ENCODE measurements at places on chromosomes 1 and 21.

DNA sequence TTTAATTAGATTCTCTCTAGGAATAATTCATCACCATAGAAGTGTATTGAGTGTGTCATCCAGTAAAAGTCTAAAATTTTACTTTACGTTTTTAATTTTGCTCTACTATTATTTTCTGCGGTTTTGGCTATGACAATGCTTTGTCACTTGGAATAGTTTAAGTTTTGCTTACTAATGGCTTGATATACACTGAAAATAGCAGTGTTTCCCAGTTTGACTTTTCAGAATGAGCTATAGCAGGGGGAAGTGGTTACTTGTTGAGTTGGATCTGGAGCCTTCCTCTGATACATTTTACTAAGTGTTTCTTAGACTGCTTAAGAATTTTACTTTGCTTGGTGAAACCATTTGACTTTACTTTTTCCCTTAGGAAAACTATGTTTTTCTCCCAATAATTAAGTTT, 5.0 kb downstream of the DNAJC16 start:
- DNase-seq, result no peak

- no peak for DNase-seq
Measured at GRCh38 chr1:11768821-11769220, 6.8 kb downstream of the C1orf167 start.

- no peak for DNase-seq
Measured at GRCh38 chr1:217026531-217026930, 303.3 kb upstream of the ESRRG start.

DNA sequence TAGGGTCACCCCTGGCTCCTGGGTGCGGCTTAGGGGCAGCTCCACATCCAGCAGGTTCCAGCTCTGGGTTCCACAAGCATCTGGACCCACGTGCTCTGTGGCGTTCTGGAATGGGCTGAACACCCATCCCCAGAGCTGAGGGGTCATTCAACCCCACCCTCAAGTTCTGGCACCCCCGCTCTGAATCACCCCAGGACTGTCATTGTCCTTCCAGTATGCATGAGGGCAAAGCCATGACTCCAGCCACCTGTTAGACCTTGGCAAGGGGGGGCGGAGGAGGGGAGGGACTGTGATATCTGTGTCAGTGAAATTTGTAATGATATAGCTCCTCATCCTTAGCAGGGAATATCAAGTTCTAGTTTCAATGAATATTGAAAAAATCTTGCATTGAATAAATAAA, 12.3 kb downstream of the INSRR start:
- no peak for DNase-seq

DNA sequence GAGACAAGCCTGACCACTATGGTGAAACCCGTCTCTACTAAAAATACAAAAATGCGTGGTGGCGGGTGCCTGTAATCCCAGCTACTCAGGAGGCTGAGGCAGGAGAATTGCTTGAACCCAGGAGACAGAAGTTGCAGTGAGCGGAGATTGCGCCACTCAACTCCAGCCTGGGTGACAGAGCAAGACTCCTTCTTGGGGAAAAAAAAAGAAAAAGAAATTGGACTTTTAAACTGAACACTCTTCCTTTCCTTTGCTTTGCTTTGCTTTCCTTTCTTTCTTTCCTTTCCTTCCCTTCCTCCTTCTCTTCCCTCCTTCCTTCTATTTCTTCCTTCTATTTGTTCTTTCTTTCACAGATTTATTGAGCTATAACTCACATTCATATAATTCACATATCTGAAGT, 43.3 kb upstream of the PUM1 start:
- no peak for DNase-seq

- no peak for DNase-seq
Measured at GRCh38 chr1:166129006-166129405, 37.8 kb downstream of the FAM78B start.

DNA sequence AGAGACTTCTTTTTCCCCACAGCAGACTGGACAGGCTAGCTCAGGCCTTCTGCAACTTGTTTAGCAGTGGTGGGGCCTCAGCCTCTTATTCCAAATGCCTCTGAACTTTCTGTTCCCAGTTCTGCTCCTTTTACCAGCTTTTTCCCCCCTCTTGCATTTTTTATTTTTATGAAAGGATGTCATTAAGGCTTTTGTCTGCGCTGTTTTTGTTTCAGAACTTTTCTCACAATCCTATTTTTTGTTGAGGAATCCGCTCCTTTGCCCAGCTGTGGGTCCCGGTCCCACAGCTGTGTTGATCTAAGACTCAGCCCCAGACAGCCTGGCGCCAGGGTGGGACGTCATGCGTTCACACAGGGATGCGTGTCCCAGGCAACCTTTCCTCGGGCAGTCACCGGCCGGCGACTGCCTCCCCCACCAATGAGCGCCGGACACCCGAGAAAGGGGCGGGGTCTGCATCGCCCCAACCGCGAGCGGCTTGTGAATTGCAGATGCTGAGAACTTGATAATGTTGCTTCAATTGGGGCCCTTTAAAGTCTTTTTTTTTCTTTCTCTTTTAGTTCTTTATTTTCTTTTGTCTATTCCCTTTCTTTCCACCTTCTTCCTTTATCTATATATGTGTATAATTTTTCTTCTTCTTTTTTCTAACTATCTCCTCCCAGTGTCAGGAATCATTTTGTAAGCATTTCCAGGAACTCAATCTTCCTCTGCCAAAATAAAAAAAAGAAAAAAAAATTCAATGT, 3.0 kb upstream of the ID3 start:
- DNase-seq, result no peak

Data from stimulated activated CD4-positive, alpha-beta T cell treated with anti-CD3 and anti-CD28 coated beads, Interleukin-1b, Interleukin-23, amount 100 ng/mL, for 1 hour (primary cell).